K562 (cell line): ENCODE measurements at places on chromosomes 2 and 18.

DNA sequence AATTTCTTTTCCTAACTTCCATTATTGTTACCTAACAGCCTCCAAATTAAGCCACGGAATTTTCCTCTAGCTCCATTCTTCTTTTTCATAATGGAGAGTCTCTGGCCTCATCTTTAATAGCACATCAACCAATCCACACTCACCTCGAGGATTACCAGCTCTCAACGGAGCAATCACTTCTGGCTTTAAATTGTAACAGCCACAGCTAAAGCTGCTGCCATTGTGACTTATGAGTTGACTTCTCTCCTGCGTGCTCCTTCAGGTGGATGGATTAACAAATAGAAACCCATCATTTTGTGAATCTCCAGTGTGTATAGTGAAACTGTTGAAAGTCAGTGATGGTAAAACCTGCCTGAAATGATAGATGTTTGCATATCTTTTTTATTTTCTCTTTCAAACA lies 24.9 kb upstream of the SLC5A7 start:
- no peak for DNase-seq

- no peak for DNase-seq
Observed at GRCh38 chr2:138522556-138522955, 21.0 kb downstream of the SPOPL start.

- DNase-seq = no peak
Observed at GRCh38 chr2:75586971-75587370, 26.2 kb upstream of the EVA1A start.

- no peak for DNase-seq
Observed at GRCh38 chr2:48264627-48265026, 265.3 kb upstream of the STON1 start.

GRCh38 chr2:240205348-240205747 lies 64.9 kb upstream of the OTOS start:
- no peak for DNase-seq

DNA sequence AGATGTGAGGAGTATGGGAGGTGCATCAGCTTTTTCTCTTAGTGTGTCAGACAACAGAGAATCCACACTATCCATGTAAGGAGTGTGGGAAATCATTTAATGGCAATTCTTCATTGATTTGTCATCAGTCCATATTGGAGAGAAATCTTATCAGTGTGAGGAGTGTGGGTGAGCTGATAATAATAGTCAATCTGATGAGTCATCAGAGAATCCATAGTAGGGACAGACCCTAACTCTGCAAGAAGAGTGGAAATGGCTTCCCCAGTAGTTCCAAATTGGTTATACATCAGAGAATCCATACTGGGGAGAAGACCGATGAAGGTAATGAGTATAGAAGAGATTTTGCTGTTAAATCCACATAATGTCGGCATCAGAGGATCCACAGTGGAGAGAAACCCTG lies 150.5 kb upstream of the THUMPD2 start:
- DNase-seq = no peak

- DNase-seq = no peak
Observed at GRCh38 chr18:62289047-62289446, 36.1 kb upstream of the TNFRSF11A start.

- DNase-seq = no peak
Observed at GRCh38 chr2:157934684-157935377, 58.7 kb upstream of the ACVR1 start.

- no peak for DNase-seq
Observed at GRCh38 chr2:220153118-220153517, 525.7 kb downstream of the SLC4A3 start.

DNA sequence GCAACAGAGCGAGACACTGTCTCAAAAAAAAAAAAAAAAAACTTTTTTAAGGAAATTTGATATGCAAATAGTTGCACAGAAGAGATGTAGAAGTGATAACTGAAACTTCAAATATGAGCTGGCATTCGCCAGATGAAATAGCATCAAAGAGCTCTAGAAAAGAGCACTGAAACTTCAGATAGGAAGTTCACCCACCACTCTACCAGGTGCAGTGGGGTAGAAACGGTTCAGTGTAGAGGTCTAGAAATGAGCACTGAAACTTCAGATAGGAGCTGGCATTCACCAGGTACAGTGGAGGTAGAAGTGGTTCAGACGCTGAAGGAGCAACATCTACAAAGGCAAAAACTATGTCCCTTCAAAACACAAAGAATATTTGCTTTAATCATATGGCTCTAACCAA lies 9.0 kb upstream of the ONECUT2 start:
- no peak for DNase-seq

DNA sequence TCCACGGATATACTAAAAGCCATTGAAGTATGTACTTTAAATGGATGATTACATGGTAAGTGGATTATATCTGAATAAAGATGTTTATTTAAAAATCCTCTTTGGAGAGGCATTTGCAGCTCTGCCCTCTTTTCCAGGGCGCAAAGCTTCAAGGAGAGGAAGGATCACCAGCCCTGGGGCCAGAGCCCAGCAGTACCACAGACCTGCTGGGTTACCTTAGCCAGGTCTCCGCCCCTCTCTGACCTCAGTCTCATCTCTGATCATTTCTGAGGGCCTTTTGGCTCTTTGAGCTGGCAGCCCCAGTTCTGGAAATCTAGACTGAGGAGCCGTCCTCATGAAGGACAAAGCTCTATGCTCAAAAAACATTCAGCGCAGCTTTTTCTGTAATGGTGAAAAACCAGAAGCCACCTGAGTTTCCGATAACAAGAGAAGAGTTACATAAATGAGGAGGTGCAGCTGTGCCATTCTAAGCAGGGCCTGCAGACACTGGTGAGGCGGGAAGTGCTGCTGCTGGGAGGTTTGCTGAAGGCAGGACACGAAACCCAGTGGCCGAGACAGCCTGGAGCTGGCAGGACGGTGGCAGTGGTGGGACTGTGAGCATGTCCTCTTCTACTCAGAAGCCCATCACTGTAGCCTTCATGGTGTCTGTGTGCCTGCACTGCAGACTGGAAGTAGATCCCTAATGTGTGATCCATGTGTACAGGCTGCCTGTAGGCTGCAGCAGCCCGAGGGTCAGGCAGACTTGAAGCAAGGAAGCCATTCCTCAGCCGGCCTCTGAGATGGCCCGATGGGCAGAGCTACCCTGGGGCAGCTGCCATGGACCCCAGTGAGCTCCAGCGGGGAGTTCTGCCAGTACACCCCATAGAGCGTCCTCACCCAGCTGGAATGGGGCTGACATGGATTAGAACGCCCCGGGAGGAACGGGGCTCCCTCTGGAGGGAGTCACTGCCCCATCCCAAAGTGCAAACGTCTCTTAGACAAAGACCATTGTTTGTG lies 27.7 kb downstream of the ADRA2B start:
- DNase-seq = peak; percentile 4

- DNase-seq = no peak
Observed at GRCh38 chr18:77146249-77147080, 13.9 kb upstream of the MBP start.

- DNase-seq = no peak
Observed at GRCh38 chr2:16626997-16627605, 38.5 kb downstream of the CYRIA start.

- DNase-seq = no peak
Observed at GRCh38 chr2:37412231-37412630, 67.8 kb downstream of the QPCT start.

- DNase-seq = peak; percentile 17
Observed at GRCh38 chr18:62829936-62830335, 114.6 kb downstream of the PHLPP1 start.

GRCh38 chr2:213247566-213247965 lies 36.7 kb upstream of the SPAG16 start:
- no peak for DNase-seq

DNA sequence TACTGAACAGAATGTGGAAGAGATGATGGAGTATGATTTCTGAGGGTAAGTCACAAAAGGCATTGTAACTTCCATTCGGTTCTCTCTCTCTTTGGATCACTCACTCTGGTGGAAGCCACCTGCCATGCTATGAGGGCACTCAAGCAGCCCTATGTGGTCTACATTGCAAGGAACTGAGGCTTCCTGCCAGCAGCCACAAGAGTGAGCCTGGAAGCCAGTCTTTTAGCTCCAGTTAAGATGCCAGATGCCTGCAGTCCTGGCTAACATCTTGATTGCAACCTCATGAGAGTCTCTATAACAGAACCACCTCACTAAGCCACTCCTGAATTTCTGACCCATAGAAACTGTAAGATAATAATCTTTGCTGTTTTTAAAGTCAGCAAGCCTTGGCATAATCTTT lies 935.7 kb downstream of the LRP1B start:
- no peak for DNase-seq

- no peak for DNase-seq
Observed at GRCh38 chr2:99576775-99577174, 87.0 kb upstream of the REV1 start.

- no peak for DNase-seq
Observed at GRCh38 chr2:68799140-68800026, 64.8 kb downstream of the ARHGAP25 start.

DNA sequence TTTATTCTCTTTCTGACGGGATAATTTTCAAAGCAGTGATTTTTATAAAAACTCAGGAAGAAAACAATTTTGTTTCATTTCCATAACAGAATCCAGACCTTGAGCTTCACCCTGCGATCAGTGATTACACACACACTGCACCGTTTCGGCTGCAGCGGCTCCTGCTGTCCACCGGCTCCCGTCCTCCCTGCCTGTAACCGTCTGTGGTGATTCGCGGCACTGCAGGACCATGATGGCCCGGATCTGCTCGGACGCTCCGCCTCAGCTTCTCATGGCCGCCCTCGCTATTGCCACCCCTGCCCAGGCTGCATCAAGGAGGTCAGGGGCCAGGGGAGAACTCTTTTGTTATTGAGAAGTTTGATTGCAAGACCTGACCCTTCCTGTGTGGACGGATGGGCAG lies 246.1 kb downstream of the TWIST2 start:
- no peak for DNase-seq

- no peak for DNase-seq
Observed at GRCh38 chr2:19739256-19739655, 162.5 kb downstream of the TTC32 start.

DNA sequence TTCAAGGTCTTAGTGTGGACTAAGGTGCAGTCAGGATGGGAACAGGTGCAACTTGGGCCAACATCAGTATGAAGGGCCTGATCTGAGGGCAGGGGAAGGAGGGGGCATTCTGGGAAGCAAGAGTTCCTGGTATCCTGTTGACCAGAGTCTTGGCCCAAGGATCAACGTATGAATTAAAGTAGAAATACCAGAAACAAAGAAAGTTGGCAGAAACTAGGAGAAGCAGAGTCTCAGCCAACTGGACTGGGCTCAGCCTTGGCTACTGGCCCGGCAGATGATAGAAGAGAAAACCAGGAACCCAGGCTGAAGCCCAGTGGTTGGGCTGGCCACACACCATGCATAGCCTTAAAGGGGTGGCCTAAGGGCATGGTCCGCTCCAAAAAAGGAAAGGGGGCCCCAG lies 2.3 kb downstream of the CETN1 start:
- DNase-seq = no peak

- DNase-seq = no peak
Observed at GRCh38 chr18:2986150-2986865, 26.6 kb downstream of the LPIN2 start.

DNA sequence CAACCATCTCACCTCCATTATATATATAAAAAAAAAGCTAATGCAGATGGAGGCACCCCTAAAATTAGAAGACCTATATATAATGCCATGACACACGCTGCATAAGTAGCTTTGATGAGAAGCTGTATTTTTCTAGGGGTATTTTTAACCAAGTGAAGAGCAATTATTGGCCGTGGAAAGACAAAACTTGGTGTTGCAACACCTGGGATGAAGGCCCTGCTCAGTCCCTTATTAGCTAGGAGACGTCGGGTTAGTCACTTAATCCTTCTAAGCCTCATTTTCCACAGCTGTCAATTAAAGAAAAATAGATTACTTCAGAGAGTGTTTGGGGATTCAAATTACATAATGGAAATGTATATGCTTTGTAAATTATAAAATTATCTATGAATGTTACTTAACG lies 63.0 kb downstream of the WDR75 start:
- DNase-seq = no peak

DNA sequence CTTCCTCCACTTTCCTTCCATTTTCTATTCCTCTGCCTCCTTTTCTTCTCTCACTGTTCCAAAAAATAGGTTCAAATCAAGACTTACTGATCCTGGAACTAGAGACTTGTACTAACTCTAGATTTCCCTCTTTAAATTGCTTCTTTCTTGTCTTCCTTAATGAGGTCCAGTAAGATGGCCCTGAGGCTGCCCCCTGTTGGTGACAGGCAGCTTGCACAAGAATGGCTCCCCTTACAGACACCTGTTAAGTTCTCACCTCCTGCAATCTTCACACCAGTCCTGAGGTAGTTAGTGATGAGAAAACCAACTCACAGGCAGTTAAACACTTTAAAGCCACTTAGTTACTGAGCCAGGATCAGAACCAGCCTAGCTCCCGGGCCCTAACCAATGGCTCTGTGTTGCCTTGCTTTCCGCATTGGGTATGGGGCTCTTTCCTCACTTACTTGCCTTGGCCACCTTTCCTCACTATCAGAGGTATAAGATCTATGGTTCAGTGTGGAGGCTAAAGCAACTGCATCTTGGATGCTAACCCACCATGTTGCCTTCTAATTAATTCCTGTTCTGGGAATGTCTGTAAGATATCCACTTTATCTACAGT lies 130.6 kb downstream of the AKAIN1 start:
- peak; percentile 30 for DNase-seq

- no peak for DNase-seq
Observed at GRCh38 chr18:21851327-21851961, 110.9 kb downstream of the MIB1 start.

- DNase-seq = no peak
Observed at GRCh38 chr2:119231975-119232665, 8.5 kb downstream of the STEAP3 start.

DNA sequence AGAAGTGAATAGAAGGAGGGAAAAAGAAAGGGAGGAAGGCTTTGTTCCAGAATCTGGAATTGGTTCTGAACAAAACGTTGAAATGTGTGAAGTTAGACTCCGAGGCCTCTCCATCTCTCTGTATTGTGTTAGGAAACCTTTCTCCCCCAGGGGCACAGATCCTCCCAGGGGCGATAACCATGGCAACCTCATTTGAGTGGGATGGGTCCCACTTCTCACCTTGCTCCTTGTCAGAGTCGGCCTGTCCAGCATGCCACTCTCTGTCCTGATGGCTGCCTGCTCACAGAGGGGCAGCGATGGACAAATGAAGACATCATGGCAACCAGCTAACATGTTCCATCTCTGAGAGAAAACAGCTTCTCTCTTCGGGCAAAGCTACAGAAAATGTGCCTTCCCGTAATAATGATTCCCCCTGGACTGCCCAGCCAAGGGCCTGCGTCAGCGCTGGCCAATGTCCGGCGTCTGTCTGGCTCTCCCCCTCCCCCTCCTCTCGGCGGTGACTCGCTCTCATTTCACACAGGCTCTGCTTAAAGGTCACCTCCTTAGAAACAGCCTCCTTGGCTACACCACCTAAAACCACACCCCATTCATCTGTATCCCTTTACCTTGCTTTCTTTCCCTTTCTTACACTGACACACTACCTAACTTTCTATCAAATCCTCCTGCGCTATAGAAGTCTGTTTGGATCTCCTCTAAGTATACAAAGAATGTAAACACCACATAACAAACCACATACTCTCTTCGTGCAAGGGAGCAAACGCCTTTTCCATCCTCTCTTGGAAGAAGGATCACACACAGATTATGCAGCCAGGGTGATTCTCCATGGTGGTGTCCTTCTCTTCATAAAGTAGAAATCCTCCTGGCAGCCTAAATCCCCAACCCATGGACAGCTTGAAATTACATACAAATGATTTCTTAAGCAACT lies 32.1 kb upstream of the TTC39C start:
- DNase-seq = no peak

- no peak for DNase-seq
Observed at GRCh38 chr2:157959249-157959648, 83.1 kb upstream of the ACVR1 start.
